ENCODE measurements at places on chromosomes 7 and 10.

- no peak for DNase-seq
Observed at GRCh38 chr10:104767282-104767681, 126.2 kb downstream of the SORCS3 start.

DNA sequence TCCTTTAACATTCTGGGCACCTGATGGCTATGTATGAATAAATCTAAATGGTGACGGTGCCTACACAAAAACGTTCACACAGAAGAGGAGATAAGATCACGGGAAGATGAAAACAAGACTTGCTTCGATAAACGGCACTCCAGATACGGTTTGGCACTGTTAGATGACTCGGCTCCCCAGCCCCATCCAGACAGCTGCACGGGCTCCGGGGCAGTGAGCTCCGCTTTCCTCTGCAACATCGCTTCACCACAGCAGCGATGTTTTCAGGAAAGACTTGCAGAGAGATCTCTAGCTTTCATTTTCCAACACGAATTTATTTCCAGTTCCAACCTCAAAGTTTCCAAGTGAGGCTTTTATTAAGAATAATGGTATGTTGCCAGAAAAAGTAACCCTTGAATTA lies 132.1 kb downstream of the KLF6 start:
- DNase-seq, result no peak

DNA sequence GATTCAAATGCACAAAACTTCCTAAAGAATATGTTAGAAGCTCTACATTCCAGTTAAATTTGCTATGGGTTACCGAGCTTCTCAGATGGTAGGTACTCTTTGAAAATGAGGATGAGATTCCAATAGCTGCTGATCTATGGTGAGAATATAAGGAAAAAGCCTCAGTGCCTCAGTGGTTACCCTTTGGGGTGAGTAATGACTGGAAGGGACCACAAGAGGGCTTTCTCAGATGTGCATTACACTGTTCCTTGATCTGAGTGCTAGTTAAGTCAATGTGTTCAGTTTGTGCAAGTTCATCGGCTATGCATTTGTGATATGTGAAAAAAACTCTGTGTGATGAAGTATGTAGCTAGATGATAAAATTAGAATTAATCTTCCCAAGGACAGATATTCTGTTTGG lies 3.5 kb downstream of the NRCAM start:
- DNase-seq, result no peak

DNA sequence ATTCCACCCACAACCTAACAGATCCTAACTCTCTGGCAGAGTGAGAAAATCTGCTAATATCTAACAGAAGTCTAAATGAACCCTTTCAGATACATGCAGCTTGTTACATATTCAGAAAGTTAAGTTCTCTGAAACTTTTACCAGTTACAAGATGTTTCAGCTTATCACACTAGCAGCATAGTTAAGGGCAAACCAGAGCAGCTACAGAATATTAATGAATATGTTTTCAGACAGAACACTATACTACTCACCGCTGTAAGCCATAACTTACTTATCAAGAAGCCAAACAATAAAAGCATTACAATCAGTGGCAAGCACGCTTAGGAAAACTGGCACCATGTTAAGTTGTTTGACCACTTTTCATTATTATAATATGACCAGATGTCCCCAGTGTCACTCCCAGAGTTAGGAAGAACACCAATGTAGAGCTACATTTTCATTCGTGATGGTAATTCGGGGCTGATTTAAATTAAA lies 2.7 kb downstream of the ITGB1 start:
- DNase-seq, result no peak

- DNase-seq, result no peak
Observed at GRCh38 chr7:121286742-121287734, 41.8 kb upstream of the WNT16 start.

GRCh38 chr10:82208726-82209125 lies 333.7 kb downstream of the NRG3 start:
- no peak for DNase-seq

- no peak for DNase-seq
Observed at GRCh38 chr10:100826983-100827818, 81.8 kb downstream of the PAX2 start.

GRCh38 chr7:50153148-50153547 lies 60.1 kb upstream of the ZPBP start:
- no peak for DNase-seq

- DNase-seq, result no peak
Observed at GRCh38 chr7:24456526-24457218, 116.6 kb upstream of the PALS2 start.

DNA sequence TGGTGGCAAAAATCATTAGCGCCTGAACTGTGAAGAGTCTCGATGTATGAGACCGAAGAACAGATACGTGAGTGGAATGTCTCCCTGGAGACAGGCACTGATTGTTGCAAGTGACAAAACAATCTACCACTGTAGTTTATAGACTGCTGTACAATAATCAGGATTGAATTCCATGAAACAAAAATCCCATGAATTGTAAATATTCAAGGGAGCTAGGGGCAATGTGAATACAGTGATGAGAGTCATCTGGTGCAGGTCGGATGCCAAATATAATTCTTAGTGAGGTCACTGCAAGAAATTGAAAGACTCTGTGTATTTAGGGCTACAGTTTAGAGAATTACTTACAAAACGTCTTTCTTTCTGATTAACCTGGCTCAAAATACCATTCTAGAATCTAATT lies 594.4 kb upstream of the VSTM2A start:
- no peak for DNase-seq

DNA sequence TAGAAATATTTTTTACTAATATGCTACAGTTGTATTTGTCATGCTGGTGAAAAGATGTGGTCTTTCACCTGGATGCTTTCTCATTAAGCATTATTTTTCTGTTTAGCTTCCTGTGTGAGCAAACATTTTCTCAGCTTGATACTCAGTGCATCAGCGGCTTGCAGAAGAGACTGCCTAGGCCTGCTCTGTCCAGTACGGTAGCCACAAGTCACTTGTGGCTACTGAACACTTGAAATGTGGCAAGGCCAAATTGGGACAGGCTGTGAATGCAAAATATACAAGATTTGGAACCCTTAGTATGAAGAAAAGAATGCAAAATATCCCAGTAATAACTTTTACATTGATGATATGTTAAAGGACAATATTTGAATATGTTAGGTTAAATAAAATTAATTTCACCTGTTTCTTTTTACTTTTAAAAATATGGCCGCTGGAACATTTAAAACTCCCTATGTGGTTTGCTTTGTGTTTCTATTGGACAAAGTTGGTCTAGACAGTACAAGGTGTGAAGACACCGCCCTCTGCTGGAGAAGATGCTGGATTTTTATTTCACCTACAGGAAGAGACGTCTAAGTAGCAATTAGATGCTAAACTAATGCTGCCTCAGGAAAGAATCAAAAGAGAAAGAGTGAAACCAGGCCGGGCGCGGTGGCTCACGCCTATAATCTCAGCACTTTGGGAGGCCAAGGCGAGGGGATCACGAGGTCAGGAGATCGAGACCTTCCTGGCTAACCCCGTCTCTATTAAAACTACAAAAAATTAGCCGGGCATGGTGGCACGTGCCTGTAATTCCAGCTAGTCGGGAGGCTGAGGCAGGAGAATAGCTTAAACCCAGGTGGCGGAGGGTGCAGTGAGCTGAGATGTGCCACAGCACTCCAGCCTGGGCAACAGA lies 5.3 kb downstream of the SRGN start:
- DNase-seq, result no peak

DNA sequence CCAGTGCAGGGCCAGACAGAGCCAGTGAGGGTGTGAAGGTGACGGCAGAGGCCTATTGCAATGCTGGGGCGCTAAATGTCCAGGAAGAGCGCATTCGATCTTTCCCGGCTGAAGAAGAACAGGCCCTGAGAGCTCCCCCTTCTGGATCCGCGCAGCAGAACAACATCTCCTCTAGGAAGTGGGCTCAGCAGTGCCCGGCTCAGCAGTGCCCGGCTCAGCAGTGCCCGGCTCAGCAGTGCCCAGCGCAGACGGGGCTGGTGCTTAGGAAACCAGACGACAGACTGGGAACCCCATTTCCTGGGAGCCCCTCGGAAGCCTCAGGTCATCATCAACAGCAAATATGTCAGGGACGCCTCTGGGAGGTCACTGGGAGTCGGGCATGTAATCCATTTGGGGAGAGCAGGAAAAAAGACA lies 4.7 kb upstream of the NOS3 start:
- DNase-seq, result no peak

DNA sequence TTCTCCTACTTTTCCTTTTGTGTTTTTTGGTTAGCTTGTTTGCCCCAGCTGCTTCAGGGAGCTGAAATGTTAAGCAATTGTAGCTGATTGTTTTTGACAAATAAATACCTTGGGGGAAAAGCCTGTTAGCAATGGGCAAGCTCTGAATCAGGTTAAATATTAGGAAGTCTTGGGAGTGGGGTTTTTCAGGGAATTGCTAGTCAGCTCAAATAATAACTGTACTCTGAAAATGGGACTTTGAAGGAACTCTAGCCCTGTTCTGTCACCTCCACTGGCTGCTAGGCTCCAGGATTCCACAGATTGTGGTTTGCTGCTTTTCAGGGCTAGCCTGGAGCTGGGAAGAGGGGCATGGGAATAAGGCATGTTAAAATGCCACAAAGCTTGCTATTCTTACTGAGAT lies 39.5 kb downstream of the ADK start:
- DNase-seq, result no peak

Measured in cortex of kidney (tissue), 1 donor.